Urinary bladder (tissue), 4 donors: ENCODE measurements at places on chromosomes 16 and 17. TPM values are rescaled to one million over a fixed set of nuclear protein-coding genes. Genes with fewer than 3 reads are reported as not detected.

ZP2 gene
- not detected for polyA plus RNA-seq

TEDC2 gene
- 1.1 TPM for polyA plus RNA-seq

FBRS gene
- polyA plus RNA-seq = 52.3 TPM

CCL17 gene
- polyA plus RNA-seq = not detected

ACE gene
- polyA plus RNA-seq = 6.2 TPM

CD7 gene
- polyA plus RNA-seq = 3.7 TPM
